ENCODE measurements at places on chromosomes 3 and 15. TPM values are rescaled to one million over a fixed set of nuclear protein-coding genes. Genes with fewer than 3 reads are reported as not detected.

Gene SPTBN5
- total RNA-seq: 1.1 TPM

Gene ADAMTSL3
- 8.3 TPM for total RNA-seq

Gene GOLGA8R
- 4.9 TPM for total RNA-seq

Gene CIDEC
- total RNA-seq: 1,481 TPM

Gene UBAP1L
- 4.7 TPM for total RNA-seq

DNA sequence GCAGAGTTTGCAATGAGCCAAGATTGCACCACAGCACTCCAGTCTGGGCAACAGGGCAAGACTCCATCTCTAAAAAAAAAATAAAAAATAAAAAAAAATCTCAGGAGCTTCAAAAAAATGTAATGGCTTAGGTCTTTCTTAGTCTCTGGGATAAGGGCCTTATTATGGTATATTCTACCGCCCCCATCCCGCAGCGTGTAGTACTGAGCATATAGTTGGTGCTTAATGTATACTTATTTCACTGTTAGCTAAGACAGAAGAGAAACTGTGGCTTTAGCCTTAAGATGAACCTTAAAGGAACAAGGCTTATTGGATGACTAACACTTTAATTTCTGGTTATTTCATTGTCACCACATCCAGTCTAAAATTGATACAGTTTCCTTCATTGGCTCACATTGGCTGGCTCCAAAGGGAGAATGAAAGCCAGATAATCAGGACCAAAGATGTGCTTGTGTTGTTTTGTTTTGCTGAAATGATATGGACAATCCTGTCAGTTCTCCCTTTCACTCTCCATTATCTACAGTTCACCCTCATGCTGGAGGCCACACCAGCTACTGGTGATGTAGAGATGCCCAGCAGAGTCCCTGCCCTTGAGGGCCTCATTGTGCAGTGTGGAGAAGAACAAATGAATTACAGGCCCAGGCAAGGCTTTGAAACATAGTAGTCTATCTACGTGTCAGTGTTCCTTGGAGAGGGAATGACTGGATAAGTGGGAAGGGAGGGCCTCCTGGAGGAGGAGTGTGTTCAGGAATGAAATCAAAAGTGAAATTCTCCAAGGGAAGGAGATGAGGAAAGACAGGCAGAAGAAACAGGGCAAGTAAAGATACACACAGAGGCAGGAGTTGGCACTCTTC is 17.4 kb upstream of the RAF1 start:
- DNase-seq: no peak

DNA sequence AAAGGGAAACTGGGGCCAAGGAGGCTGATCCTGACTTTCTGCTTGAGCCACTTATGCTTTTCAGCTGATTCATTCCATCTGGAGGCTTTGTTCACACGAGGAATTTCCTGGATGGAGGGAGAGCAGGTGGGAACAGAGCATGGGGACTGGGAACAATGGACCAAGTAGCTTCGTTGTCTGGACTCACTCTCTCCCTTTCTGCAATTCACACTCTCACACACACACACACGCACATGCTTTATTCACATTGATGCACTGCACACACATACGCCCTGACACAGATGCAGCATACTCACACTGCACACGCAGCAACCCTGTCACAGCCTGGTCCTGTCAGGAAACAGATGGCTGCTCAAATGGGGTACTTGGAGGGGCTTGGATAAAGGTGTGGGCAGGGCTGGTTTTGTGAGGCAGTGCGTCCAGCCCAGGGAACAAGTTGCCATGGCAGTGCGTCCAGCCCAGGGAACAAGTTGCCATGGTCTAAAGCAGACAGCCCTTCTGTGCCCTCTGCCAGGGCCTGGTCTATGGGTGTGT is 19.8 kb upstream of the CHCHD6 start:
- DNase-seq: no peak

DNA sequence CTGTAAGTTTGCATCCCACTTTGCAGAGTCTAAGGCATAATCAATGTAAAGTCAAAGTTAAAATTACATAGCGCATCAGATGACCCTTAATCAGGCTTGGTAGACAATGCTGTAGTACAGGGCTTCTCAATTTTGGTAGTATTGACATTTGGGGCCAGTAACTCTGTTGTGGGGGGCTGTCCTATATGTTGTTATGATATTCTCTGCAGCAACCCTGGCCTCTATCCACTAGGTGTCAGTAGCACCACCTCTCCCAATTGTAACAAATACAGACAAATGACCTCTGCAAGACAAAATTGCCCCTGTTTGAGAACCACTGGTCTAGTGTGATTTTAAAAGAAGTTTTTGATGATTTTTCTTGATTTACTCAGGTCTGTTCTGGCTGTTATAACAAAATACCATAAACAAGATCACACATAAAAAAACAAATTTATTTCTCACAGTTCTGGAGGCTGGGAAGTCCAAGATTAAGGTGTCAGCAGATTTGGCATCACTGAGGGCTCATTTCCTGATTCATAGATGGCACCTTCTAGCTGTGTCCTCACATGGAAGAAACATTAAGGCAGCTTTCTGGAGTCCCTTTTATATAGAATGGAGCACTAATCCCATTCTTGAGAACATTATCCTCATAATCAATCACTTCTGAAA is 37.6 kb upstream of the SLC9A9 start:
- DNase-seq: no peak

GRCh38 chr3:143089965-143090364 is 29.6 kb upstream of the CHST2 start:
- DNase-seq: no peak

- no peak for DNase-seq
Measured at GRCh38 chr3:129829640-129830039, 63.9 kb downstream of the TMCC1 start.

DNA sequence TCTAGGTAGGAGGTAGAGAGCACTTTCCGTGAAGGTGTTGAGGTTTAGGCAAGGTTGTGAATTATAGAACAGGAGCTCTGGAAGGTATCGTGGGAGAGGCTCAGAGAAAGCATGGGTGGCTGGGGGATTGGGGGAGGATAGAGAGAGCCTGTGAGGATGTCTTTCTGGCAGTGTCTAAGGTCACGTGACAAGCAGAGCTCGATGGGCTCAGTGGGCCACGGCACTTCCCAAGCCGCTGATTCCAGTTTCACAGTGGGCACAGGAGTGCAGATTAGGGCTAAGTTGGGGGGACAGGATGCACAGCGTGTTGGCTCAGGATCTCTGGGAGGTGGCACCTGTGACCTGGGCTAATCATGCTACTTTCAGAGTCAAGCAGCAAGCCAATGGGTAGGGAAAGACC is 52.0 kb downstream of the CEMIP start:
- DNase-seq: no peak

GRCh38 chr3:12798559-12799179 is 2.2 kb downstream of the CAND2 start:
- no peak for DNase-seq

GRCh38 chr3:127746400-127747057 is 73.8 kb downstream of the ABTB1 start:
- DNase-seq: no peak

DNA sequence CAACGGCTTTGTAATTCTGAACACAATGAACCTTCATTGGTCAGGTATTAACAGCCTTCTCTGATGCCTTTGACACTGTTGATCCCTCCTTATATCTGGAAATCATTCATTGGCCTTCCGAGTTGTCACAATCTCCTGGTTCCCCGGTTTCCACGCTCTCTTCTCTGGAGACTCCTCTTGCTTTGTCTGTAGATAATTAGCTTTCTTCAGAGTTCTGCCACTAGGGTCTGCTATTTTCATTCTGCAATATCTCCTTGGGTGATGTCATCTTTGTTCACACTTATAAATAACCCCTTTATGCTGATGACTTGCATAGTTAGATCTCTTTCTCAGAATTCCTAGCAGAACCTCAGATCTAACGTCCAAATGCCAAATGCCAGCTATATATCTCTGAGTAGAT is 583.8 kb upstream of the ZNF717 start:
- no peak for DNase-seq

GRCh38 chr15:40793216-40793989 is 13.5 kb upstream of the ZFYVE19 start:
- DNase-seq: peak; percentile 54

DNA sequence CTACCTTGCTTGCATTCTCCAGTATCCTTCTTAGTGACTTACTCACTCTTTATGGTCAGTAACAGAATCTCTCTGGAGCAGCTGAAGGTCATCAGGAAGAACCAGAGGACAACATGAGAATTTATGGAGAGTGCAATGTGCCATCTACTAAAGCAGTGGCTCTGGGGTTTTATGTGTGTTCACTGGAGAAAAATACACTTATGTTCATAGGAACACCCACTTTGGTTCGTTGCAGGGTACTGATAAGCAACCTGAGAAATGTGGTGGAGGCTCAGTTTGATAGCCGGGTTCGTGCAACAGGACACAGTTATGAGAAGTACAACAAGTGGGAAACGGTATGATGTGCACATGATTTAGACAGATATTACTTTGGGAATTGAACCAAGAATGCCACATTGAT is 12.8 kb downstream of the CPB1 start:
- no peak for DNase-seq

DNA sequence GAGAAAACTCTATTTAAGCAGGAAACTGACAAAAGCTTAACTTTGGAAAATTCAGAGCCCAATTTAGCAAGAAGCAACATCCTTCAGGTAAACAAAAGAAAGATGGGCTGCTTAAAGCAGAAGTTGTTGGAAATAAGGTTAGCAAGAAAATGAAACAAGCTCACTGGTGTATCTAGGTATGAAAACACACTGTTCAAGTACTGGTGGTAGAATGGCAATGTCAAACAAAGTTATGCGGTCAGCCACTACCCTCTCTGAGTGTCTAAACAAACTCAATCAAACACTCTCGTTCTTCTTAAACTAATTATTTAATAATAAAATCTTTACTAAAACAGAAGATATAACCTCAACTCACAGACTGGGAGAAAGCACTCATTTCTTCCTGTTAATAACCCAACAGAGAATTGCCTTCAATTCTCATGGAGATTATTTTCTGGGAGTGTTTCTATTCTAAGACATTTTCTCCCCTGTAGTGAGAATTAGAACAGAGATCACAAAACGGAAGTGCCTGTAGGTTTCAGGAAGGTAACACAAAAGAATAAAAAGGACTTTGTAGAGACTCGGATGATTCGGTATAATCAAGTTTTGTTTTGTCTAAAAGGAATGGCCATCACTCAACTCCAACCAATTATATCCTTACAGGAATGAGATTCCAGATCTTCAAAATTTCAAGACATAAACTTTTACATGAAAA is 28.9 kb downstream of the PRICKLE2 start:
- no peak for DNase-seq

- no peak for DNase-seq
Measured at GRCh38 chr3:51751287-51751686, 27.8 kb downstream of the IQCF6 start.

- DNase-seq: no peak
Measured at GRCh38 chr3:120113128-120114116, 19.2 kb upstream of the GSK3B start.

GRCh38 chr3:59885101-59885500 is 835.3 kb upstream of the CFAP20DC start:
- no peak for DNase-seq

DNA sequence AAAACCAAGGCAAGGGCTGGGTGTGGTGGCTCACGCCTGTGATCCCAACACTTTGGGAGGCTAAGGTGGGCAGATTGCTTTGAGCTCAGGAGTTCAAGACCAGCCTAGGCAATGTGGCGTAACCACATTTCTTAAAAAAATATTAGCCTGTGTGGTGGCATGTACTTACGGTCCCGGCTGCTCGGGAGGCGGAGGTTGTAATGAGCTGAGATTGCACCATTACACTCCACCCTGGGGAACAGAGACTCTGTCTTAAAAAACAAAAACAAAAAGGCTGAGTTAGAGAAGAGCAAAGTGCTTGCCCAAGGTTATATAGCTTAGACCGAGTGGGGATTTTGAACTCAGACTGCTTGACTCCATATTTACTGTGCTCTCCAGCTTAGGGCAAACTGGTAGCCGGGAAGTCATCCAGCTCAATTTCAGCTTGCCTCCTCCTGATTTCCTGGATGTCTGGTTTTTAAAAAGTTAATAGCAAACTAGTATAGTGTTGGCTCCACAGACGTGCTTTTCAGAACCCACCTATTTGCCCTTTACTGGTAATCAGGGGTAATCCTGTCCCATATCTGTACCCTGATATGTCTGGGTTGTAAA is 138.9 kb downstream of the CACNA1D start:
- DNase-seq: no peak

- DNase-seq: no peak
Measured at GRCh38 chr15:66743703-66744536, 41.9 kb downstream of the SMAD6 start.

GRCh38 chr3:68667346-68667745 is 265.0 kb downstream of the TAFA4 start:
- no peak for DNase-seq

- DNase-seq: no peak
Measured at GRCh38 chr15:40934457-40934856, 5.3 kb downstream of the DLL4 start.

- no peak for DNase-seq
Measured at GRCh38 chr3:110958313-110959147, 113.1 kb upstream of the NECTIN3 start.

DNA sequence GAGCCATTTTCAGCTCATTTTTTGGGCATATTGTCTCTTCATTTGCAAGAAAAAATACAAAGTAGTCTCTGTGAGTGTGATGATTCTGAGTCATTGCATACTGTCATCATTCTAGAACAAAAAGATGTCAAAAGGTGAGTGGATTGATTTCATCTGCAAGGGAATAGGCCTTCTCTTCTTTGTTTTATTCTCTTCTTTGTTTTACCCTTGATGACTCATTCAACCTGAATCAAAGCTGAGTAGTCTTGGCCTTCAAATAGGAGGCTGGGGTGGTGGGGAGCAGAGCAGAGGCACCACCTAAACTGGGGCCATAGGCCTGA is 25.4 kb downstream of the CYP19A1 start:
- no peak for DNase-seq
